Ecto neural progenitor cell (in vitro differentiated cells): ENCODE measurements at places on chromosomes 1 and 21.

GRCh38 chr1:167563579-167564246 is 10.2 kb upstream of the CREG1 start:
- DNase-seq, result no peak

- no peak for DNase-seq
Observed at GRCh38 chr1:156281693-156282478, 739 bp downstream of the SMG5 start.

DNA sequence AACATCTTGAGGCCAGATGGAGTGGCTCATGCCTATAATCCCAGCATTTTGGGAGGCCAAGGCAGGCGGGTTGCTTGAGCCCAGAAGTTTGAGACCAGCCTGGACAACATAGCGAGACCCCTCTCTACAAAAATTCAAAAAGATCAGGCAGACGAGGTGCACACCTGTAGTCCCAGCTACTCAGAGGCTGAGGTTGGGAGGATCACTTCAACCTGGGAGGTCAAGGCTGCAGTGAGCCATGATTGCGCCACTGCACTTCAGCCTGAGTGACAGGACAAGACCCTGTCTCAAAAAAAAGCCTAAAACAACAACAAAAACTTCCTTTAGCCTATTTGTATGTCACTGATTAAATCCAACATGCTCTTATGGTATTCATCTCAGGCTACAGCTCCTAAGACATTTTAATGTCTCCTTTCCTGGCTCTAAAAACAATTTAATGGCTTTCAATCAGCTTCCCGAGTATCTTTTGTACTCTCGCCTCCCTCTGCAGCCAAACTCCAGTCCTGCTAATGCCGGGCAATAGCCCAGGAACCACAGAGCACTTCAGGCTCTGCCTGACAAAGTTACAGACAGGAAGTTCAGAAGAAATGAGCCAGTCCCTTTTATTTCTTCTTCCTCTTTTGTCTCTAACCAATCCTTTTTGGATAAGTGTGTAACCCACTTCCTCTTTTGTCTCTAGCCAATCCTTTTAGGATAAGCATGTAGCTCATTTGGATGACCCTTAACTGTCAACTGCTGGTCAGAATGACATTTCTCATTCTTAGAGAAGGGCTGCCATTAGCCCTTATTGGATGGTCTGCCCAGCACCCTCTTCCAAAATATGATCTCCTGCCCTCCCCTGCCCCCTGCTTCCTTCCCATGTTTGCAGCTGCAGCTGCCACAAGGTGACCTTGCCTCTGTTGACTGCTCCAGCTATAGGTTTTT is 6.6 kb upstream of the DOP1B start:
- DNase-seq, result no peak

- DNase-seq, result no peak
Observed at GRCh38 chr1:243715285-243715684, 134.8 kb downstream of the AKT3 start.

GRCh38 chr1:206713910-206714312 is 29.2 kb downstream of the MAPKAPK2 start:
- no peak for DNase-seq

DNA sequence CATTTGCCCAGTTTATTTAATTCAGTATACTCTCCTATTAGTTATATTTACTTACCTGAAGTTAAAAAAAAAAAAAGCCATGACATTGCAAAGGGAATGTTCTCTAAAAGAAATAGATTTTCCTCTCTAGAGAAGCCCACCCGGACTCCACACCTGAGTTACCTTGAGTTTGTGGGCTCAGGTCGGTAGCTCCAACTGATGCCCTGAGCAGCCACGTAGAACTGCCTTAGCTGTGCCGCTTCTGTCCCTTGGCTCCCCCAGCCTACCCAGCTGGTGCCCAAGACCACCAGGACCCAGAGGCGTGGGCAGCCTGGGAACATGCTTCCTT is 250 bp downstream of the F5 start:
- no peak for DNase-seq

GRCh38 chr21:42527489-42528158 is 14.0 kb downstream of the SLC37A1 start:
- no peak for DNase-seq

GRCh38 chr1:110605901-110606656 is at the start of gene KCNA2:
TSS of gene KCNA2 (minus strand) at chr1:110606358. CDS start at chr1:110604782, 1,576 bp downstream.
- DNase-seq, result peak; percentile 80

GRCh38 chr1:84883286-84883685 is 9.7 kb downstream of the LPAR3 start:
- no peak for DNase-seq

GRCh38 chr1:157004327-157004726 is 41.2 kb downstream of the ARHGEF11 start:
- DNase-seq, result no peak

DNA sequence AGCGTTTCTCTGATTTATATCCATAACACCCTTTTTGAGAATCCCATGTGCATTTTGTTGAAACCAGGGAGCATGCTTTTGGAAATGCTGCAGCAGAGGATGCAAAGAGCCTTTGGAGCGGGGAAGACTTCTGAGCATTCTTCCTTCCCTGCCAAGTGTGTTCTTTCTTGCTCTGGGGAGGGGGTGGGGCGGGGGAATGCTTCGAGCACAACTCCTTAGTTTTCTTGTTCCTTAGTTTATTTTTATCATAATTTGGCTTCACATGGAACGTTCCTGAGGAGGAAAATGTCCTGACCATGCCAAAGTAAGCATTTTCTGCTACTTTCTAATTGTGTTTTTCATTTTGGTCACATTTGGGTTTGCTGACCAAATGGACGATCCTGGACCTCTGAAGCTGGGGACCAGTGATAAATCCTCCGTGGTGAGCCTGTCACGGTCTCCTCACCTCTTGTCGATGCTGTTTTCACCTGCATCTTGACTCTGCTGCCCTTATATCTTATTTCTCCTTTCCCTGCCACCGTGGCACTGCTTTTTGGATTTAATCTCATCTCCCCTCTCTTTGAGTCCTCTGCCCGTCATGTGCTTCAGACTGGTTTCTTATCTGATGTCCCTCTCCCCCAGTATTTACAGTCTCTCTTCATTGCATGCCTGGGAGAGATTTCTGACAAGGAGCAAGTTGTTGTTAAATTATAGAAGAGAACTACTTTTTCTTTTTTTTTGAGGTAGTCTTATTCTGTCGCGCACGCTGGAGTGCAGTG is 2.4 kb downstream of the CTPS1 start:
- DNase-seq, result no peak

DNA sequence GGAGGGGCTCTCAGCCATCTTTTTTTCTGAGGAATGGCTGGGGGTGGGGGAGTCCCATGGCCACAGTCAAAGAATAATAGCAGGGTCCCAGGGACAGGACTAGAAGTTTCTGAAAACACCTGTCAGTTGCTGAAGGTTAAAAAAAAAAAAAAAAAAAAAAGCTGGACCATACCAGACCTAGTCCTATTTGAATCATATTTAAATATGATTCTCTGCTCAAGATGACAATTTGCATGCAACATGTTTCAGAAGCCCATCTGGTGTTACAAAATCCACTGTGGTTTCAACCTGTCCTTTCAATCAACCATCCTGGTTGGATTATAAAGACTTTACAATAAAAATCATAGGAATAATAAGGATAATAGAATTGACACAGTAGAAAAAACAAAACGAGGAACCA is 153.7 kb downstream of the TENT5C start:
- no peak for DNase-seq

DNA sequence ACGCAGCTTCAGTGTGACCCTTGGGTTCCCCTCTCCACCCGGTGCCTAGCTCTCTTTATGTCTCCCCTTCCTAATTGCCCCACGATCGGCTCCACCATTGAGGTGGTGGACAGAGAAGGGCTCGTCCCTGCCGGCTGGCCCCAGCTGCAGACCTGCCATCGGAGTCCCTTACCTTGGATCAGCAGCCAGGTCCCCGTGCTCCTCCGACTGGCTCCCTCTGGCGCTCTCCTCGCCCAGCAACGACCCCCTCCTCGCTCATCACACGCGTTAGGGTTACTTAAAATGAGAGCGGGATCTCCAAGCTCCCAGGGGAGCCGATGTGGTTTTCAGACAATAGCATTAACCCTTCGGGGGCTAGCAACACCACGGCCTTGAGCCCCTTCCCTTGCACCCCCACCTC is 8.1 kb upstream of the ETV3L start:
- peak; percentile 41 for DNase-seq

GRCh38 chr1:28926629-28927265 is 12.4 kb downstream of the EPB41 start:
- DNase-seq, result no peak

DNA sequence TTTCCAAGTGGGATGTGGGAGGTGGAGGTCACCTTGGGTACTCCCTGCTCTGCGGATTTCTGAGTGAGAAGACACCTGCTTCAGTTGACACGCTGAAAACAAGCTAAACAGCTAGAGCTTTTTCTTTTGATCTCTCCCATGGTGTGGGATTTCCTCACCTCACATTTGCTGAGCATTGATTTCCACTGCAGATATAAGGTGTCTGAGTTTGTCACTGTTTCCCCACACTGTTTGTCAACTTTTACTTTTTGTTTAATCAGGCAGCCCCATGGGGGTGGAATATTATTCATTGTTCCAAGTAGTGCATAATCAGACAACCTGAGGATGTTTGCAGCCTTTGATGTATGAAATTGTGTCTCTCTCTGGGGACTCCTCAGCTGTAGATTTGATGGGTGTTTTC is 49.5 kb downstream of the FASLG start:
- DNase-seq, result no peak

DNA sequence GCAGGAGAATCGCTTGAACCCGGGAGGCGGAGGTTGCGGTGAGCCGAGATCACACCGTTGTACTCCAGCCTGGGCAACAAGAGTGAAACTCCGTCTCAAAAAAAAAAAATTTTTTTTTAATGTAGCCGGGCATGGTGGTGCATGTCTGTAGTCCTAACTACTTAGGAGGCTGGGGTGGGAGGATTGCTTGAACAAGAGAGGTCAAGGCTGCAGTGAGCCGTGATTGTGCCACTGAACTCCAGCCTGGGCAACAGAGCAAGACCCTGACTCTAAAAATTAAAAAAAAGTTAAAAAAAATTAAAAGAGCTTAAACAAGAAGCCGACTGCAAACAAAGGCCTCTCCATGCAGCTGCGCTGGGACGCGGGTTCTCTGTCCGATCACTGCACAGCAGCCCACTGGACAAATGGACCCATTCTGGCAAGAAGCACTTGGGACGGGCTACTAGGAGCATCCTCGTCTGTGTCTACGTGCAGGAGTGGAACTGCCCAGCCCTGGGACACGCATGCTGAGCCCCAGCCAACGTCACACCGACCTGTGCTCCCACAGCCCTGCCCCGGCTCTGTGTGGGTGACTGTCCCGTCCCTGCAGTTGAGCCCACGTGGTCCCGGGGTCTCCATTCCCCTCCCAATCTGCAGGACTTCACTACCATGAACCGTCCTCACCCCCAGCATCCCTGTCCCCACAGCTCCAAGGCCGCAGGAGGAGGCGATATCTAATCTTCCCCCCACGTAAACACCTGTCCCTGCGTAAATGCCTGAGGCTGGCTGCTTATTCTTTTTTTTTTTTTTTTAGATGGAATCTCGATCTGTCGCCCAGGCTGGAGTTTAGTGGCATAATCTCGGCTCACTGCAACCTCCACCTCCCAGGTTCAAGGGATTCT is 12.3 kb downstream of the SLC35E2B start:
- no peak for DNase-seq

DNA sequence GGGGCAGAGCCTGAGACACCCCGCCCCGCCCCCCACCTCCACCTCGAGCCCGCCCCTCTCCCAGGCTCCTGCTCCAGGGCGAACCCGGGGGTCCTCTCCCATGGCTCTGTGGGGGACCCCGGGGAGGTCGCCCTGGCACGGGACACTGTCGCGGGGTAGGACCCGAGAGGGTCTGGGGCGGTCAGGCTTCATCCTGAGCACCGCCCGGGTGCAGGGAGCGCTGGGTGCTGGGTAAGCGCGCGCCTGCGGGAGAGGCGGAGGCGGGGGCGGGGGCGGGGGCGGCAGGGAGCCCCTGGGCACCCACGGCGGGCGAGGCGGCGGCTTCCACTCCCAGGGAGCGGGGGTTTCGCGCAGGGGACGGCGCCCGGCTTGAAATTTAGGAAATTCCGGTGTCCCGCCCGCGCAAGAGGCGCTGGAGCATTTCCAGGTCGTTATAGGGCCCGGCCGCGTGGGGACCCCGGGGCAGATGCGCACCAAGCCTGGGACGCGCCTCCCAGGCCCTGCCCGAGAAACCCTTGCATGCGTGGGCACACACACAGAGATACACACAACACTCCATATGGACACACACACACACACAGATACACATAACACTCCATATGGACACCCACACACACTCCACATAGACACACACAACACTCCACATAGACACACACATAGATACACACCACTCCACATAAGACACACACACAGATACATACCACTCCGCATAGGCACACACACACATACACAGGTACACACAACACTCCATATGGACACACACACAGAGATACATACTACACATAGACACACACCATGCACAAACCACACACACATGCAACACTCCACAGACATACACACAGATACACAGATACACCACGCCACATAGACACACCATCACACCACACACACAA is 48.7 kb upstream of the SLC19A1 start:
- no peak for DNase-seq

DNA sequence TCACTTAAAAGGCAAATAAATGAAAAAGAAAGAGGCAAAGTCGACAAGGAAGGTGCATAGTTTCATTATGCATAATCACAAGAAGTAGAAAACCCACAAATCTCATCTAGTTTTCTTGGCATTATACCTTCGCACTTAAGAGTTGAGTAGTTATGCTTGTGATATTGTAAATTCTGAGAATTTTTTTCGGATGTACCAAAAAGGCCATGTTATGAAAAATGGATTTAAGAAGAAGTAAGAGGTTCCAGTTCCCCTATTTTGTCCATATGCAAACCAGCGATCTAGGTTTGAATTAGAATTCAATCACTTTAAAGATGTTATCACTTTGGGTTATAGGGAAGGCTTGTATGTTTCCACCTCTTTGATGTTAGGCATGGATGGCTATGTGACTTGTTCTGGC is 7.9 kb upstream of the ERICH3 start:
- DNase-seq, result no peak

DNA sequence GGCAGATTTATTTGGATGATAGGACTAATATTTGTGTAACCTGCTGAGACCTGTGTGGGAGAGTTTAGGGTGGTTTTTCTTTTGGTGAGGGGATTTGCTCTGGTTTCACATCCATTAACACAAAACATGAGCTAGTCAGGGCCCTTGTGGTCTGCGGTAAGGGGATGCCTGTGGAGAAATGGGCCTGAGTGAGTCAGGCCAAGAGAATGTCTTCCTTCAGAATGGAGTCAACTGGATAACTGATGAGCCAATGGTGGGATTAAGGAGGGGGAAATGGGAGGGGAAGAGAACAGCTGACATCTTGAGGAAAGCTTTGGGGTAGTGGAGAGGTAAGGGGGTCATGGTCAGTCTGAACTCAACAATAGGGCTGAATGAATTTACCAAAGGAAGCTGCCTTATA is 13.9 kb downstream of the WNT2B start:
- DNase-seq, result no peak

- DNase-seq, result no peak
Observed at GRCh38 chr21:31162827-31163226, 124.6 kb upstream of the KRTAP19-8 start.

GRCh38 chr21:17732306-17732705 is 86.8 kb downstream of the C21orf91 start:
- DNase-seq, result no peak

GRCh38 chr1:40039245-40039756 is 1.2 kb upstream of the CAP1 start:
- no peak for DNase-seq

GRCh38 chr1:104018922-104019674 is 269.4 kb downstream of the AMY1C start:
- DNase-seq, result no peak

- no peak for DNase-seq
Observed at GRCh38 chr1:77511440-77511840, 171.0 kb downstream of the ZZZ3 start.

- no peak for DNase-seq
Observed at GRCh38 chr1:4219826-4220225, 319.8 kb upstream of the C1orf174 start.
